ENCODE measurements at places on chromosomes 3 and 15. TPM values are rescaled to one million over a fixed set of nuclear protein-coding genes. Genes with fewer than 3 reads are reported as not detected.
A peak's percentile ranks its signal among the peaks of the same experiment; 100 is the strongest.

Gene GJD2
- polyA plus RNA-seq = not detected

Gene PPP1R14D
- 104 TPM for polyA plus RNA-seq

DNA sequence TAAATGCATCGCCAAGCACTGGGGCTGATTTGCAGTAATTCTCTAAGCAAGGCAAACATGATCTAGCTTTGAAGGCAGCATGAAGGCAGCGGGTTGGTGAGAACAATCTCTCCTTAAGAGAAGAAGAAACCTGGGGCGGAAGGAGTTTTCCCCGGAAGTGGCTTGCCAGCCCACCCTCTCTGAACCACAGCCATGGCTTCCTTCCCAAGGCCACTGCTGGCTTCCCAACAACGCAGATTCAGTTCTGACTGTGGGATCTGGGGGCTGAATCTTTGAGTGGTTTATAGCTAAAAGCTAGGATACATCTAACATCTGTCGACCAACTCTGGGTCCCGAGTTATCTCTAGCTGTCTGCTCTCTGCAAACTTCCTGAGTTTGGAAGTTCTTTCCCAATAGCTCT, 4.3 kb upstream of the CPN2 start:
- DNase-seq = no peak

GRCh38 chr3:11096266-11097139, 57.8 kb upstream of the HRH1 start:
- DNase-seq = peak; percentile 39

Gene C3orf85
- polyA plus RNA-seq = 131 TPM

DNA sequence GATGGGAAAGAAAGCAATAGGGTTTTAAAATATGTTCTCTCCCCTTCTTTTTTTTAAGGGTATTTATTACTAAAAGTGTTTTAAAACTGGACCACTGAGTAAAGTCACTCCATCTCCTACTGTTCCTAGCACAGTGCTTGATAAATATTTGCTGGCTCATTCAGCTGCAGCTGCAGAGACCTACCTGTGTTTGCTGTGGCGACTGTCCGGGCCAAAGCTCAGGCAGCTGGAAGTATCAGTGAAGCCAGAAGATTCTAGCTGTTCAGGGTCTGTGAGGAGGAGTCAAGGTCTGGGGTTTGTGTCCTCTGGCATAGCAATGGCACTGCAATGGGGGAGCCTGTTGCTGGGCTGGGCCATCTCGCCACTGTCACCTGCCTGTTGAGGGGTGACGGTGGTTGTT, 109.9 kb downstream of the RPLP1 start:
- peak; percentile 36 for DNase-seq

Gene FOXB1
- not detected for polyA plus RNA-seq

DNA sequence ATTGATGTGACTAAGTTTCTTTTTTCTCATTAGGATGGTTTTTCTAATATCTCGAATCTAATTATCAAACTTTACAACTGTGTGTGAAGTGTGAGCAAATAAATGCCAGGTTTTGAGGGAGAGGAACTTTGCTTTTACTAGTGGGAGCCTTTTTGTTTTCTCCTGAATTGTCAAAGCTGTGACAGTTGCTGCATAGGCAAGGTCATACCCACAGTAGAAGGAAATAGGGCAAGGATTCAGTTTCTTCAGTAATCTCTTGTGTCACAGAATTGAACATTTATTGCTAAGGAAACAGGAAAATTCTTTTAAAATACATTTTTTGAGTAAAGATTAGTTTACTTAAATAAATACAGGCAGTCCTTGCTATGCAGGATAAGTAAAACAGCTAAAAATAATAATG, 19.5 kb downstream of the GMPS start:
- DNase-seq = no peak

DNA sequence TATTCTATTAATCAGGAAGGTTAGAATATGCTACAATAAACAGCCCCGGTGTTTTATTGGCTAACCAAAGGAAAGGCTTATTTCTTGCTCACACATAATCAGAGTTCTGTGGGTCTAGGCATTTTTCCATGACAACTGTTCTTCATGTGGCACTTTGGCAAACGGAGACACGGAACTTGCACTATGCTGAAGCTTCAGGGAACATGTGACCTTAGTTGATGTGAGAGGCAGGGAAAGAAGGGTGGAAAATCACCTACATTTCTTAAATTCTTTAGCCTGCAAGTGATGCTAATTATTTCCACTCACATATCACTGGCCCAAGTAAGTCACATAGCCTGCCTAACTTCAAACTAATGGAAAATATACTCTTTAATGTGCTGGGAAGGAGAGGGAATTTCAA, 344.6 kb downstream of the SV2B start:
- DNase-seq = no peak

- no peak for DNase-seq
Observed at GRCh38 chr15:91871837-91872236, 18.3 kb downstream of the SLCO3A1 start.

DNA sequence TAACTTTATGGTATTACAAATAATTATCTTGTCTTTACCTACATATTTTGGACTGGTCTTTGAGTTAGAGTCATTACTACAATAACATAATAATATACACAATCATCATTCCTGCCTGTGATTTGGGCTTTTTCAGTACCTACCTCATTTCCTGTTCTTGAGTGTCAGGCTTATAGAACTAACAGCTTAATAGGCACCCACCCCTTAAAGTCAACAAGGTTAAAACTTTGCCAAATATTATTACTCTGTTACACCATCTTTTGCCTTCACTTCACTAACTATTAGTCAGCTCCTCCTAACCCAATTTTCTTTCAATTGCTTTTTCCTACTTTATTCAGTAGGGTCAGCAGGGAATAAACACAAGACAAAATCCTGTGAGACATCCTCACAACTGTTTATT, 488.7 kb upstream of the AGTR1 start:
- no peak for DNase-seq

- no peak for DNase-seq
Observed at GRCh38 chr3:127761441-127761801, 60.9 kb downstream of the MGLL start.

DNA sequence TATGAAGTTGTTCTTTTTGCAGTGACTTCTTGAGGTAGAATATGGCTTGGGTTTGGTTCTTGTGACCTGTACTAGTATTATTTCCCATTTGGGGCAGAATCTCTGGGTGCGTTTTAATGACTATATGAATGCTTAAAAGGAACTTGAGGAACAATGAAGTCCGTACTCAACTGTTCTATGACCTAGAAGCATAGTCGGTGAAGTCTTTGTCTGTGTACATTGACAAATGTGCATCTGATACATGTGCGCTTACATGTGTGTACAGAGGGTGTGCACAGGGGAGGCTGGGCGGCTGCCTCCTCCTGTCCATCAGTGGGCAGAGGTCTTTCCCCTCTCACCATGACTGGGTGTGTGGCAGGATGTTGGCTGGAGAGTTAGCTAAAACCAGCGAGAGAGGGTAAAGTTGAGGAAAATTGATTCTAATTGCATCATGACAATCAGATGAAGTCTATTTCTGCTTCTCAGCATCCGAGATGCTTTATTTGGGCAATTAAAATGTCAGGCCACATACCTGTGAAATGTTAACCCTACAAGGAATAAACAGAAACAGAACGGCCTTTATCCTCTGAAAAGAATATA, 1.0 kb upstream of the NR2F2 start:
- no peak for DNase-seq

DNA sequence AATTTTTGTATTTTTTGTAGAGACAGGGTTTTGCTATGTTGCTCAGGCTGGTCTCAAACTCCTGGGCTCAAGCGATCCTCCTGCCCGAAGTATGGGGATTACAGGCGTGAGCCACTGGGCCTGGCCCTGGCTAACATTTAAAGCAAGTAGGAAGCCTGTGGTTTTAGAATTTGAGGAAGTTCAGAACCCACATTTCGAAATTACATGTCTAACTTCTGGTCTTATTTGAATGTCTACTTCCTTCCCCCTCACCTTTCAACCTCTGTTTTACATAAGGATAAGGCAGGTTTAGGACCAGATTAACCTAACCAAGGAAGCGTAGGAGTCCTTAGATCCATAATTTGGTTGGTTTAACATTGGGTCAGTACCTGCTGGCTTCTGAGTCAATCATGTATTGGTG, 120.5 kb upstream of the PROK2 start:
- DNase-seq = no peak

Gene MASP1
- polyA plus RNA-seq = 67.2 TPM

GRCh38 chr3:97991293-97991682, 19.1 kb upstream of the RIOX2 start:
- no peak for DNase-seq

DNA sequence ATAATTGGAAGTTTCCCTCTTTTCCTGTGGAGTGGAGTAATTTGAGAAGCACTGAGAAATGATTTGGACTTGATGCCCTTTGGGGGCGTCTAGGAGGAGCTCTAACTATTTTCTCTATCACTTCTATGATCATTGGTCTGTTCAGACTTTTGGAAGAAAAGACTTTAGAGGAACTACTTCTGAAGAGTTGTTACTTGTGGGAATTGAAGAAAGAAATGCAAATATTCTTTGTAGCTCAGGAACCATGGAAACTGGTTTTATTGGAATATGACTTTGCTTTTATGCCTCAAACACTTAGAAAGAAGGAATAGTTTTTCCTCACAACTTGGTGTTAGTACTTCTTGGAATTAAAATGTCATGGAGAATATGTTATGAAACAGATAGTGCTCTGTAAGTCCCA, 122.0 kb upstream of the ALDH1A3 start:
- no peak for DNase-seq

DNA sequence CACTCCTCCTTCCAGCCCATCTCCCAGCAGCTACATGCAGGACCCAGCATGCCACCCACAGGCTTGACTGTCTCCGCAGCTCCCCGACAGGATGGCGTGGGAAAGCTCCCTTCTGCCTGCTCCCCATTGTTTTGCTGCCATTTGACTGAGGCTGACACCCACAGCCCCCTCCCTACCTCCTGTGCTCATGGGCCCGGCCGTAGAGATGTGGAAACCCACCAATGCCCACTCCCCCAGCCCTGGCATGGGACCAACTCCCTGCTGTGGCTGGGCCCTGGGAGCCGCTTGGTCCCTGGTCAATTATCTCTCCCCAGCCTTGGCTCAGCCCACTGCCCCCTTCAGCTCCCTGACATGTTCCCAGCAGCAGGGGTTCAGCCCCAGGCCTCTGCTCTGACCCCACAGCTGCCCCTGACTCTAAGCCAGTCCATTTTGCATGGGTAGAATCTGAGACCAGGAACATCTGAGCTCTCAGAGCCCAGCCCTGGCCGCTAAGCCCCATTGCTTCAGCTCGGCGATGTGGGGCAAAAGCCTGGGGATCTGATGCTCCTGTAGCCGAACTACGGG, 8.2 kb downstream of the C3orf22 start:
- DNase-seq = no peak

Gene GOLGA8J
- polyA plus RNA-seq = not detected

- peak; percentile 60 for DNase-seq
Observed at GRCh38 chr15:70722266-70723121, 40.9 kb downstream of the UACA start.

GRCh38 chr3:8503871-8504610, 2.4 kb downstream of the LMCD1 start:
- DNase-seq = no peak

Gene MORC1
- polyA plus RNA-seq = not detected

DNA sequence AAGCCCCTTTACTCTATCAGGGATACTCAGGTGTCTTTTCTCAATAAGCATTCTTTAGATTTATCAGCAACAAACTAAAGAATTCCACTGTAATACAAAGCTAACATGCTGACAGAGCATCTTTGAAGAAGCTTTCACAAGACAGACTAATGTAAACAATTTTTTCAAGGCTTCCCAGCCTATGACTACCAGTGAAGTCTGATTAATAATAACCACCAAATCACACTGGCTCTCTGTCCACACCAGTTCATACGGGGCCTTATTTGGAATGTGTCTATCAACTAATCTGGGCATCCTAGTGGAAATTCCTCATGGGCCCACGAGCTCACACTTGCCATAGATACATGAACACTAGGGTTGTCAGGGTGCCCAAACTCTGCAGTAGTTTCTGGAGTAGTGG, 84.5 kb downstream of the EFL1 start:
- no peak for DNase-seq

Gene ATP2C1
- 48.1 TPM for polyA plus RNA-seq

Gene DNAJA4
- 17.2 TPM for polyA plus RNA-seq

DNA sequence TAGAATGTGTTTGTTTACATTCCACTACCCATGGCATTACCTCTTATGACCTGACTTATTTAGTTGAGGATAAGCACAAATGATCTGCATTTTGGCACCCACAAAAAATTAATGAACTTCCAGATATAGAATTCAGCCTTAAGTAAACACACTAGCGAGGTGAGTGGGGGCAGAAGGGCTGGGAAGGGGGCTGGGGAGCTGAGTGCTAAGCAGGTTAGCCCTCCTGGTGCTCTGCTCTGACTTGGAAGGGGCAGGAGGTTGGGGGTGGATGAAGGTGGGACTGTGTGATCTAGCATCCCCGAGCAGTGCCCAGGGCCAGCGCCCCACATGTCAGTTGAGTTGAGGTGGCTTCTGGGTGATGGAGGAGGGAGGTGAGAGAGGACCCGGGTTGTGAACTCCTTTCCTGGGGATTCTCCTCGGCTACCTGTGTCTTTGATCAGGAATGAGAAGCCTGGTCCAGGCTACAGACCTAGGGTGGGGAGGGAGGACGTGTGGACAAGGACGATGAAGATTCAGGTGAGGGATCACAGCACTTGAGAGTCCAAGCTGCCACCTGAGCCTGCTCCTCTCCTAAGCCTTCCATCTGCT, 178.6 kb upstream of the SMAD3 start:
- no peak for DNase-seq

Gene PIF1
- 5.5 TPM for polyA plus RNA-seq

Data from small intestine (tissue), 16 donors.